ENCODE measurements at places on chromosomes 1 and 21.

DNA sequence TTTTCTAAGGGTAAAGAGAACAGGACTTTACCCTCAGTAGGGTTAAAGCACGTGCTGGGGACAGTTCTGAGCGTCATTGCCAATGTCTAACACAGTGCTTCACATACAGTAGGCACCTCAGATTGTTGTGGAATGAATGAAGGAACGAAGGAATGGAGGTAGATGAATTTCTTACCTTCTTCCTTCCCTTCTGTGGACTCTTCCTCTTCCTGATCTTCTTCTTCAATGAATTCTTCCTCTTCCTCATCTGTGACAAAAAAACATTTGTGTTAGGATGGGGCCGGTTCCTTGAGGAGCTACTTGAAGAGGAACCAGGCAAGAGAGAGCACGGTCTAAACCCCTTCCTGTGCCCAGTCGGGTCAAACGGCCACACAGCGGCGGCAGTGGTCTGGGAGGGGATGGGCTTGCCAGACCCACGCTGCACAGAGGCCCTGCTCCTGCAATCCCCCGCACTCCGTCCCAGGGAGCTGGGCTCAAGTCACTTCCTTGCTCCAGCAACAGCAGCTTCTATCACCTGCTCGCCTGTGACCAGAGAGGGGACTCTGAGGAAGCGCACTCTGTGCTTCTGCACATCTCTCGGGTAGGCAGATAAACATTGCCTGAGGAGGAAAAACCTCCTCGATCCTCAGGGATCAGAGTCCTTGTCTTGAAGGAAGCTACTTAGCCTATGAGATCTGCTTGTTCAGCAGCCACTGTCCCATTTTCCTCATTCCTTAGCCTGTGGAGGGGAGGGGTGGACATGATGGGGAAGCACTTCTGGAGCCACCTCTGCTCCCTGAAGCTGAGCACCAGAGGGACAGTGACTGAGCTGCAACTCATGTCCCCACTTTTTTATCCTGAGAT, 8.0 kb upstream of the SLC30A2 start:
- DNase-seq, result no peak

DNA sequence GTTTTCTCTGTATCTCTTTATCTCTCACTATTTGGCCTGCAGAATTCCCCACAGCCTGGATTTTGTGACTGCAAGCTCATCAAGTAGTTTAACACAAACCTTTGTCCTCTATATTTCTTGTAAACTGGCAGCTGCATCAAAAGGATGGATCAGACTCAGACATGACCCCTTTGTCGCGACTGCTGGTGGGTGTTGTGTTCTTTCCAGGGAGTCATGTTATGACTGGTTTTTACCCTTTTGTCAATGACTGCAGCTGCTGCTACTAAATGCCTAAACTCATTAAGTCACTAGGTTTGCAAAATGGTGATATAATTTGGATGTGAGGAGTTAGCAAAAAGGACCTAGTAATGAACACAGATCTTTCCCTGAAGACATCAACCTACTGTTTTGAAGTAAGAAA, 10.2 kb upstream of the TOMM20 start:
- no peak for DNase-seq

DNA sequence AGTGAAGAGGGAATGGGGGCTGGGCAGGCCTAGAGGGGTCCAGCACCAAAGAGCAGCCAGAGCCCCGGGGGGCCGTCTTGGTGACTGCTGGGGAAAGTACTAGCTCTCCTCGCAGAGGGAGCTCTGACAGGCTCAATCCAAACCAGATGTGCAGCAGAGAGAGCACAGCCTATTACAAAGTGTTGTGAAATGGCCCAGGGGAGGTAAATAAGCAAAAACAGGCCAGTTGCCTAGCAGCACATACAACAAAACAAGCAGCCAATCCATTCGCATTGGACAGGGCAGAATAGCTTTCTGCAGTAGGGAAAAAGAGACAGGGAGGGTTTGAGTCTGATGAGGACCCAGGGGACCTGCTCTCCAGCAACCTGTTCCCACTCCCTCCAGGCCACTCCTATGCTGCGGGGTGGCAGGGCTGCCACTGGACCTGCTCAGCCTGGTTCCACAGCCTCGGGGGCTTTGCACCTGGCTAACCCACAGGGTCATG, 239.6 kb upstream of the FGGY start:
- peak; percentile 96 for DNase-seq

- no peak for DNase-seq
Observed at GRCh38 chr1:17184161-17184665, 20.7 kb upstream of the PADI1 start.

DNA sequence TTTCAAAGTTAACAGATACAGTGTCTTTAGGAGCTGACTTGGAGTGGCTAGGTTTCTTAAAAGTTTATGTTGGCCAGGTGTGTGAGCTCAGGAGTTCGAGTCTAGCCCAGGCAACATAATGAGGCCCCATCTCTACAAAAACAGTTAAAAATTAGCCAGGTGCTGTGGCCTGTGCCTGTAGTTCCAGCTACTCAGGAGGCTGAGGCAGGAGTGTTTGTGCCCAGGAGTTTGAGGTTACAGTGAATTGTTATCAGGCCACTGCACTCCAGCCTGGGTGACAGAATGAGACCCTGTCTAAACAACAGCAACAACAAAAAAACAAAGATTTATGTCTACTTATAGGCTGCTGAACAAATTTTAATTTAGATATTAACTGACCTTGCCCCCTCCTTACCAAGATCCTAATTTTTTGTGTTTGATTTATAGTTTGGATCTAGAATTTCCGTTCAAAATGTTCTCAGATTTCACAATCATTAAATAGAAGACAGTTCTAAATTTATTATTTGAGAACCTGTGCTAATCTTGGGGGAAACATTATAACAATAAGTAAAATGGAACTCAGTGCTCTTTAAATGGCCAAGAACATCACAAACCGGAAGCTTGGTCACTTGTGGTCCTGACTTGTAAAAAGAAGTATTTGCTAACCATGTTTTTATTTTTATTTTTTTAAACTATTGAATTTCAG, 67.8 kb downstream of the POU2F1 start:
- DNase-seq, result no peak

DNA sequence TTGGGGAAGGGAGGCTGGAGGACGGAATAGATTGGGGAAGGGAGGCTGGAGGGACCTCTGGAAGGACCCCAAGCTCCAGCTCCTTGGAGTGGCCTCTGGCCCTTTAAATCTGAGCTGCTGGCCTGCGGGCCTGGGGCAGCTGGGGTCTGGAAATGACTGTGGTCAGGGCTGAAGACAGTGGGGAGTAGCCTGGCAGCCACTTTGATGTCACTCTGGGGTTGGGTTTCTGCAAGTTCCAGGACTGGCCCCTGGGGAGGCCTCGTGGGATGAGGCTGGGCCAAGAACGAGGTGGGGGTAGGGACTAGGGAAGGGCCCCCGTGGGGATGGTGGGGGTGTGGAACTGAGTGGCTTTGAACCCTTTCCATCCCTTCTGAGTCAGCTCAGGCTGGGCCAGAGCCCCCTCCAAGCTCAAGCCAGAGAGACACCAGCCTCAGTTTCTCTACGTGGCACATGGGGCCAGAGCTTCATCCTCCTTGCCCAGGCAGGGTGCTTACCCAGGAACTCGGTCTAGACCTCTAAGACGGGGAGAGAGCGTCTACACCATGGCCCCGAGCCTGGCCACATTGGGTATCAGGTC, 59.7 kb downstream of the ALPL start:
- DNase-seq, result no peak

DNA sequence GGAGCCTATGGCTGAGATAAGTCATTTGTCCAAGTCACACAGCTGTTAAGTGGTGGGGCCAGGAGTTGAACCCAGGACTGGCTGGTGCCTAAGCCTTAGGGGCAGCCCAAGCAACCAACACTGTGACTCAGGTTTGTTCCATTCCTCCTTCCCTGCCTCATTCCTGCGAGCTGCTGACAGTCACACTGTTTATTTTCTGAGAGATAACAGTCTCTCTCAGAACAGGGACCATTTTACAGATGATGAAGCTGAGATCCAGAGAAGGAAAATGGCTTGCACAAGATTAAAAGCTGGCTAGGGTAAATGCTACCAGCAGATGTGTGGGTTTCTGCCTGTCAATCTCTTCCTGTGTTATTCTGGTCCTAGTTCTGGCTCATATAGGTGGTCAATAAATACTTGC, 24.3 kb upstream of the TCEA3 start:
- peak; percentile 9 for DNase-seq

GRCh38 chr1:115310581-115311473, 27.2 kb downstream of the NGF start:
- DNase-seq, result no peak

GRCh38 chr1:19169642-19170041, 40.4 kb downstream of the UBR4 start:
- DNase-seq, result peak; percentile 55

- no peak for DNase-seq
Observed at GRCh38 chr1:189627427-189627826, 850.2 kb downstream of the BRINP3 start.

GRCh38 chr1:68725001-68725752, 228.3 kb upstream of the DEPDC1 start:
- no peak for DNase-seq

GRCh38 chr1:33097137-33097611, 16.2 kb downstream of the AZIN2 start:
- DNase-seq, result peak; percentile 56

GRCh38 chr1:181548497-181548896, 65.2 kb downstream of the CACNA1E start:
- no peak for DNase-seq

DNA sequence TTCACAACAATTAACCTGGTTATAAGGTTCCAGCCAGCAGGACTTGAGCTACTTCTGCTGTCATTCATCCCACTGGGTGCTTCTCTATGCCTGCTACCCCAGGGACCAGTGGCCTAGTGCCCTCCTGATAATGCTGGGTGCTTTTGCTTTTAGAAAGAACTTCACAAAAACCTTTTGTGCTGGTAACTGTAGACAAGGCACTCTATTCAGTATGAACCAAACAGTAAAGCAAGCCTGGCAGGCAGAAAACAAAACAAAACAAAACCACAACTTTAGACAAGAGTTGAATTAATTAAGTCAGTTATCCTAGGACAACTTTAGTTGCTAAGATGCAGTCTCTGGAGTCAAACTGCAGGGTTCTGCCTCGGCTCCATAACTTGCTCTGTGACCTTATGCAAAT, 61.9 kb upstream of the ADGRL2 start:
- no peak for DNase-seq

DNA sequence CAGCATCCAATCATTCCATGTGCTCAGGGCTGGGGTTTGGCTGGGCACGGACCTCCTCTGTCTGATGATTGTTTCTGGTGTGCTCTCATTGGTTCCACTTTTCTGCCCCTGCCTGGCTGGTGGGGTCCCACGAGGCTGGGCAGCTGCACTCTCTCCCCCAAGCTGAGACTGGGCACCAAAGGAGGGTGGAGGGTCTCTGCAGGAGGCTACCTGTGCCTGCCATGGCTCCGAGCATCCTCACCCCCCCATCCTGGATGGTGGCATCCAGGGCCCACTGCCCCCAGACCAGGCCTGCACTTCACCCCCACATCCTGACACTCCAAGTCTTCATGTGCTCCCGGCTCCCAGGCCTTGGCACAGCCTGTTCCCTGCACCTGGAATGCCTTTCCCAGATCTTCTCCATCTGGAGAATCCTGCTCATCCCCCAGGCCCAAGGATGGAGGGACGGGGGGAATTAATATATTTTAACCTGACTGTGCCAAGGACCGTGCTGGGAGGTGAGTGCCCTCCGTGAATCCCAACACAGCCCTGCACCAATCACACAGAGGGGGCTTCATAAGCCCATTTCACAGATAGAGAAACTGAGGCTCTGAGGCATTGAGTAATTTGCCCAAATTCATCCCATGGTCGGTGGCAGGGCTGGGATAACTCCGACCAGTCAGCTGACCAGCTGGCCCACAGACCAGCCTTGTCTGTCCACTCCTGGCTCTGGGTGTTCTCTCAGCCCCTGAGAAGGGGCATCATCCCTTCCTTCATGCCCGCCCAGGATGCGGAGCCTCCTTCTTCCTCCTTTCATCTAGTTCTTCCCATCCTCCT, 403.4 kb downstream of the MATN1 start:
- no peak for DNase-seq

- DNase-seq, result no peak
Observed at GRCh38 chr1:38817267-38818174, 42.1 kb downstream of the RRAGC start.

GRCh38 chr1:83970114-83970513, 28.8 kb downstream of the TTLL7 start:
- DNase-seq, result no peak

Data from EH (cell line).